ENCODE measurements at places on chromosomes 4 and X.

GRCh38 chr4:47836641-47837093 is 1.2 kb downstream of the CORIN start:
- no peak for DNase-seq

GRCh38 chr4:27716693-27717430 is 856.2 kb downstream of the STIM2 start:
- DNase-seq = no peak

DNA sequence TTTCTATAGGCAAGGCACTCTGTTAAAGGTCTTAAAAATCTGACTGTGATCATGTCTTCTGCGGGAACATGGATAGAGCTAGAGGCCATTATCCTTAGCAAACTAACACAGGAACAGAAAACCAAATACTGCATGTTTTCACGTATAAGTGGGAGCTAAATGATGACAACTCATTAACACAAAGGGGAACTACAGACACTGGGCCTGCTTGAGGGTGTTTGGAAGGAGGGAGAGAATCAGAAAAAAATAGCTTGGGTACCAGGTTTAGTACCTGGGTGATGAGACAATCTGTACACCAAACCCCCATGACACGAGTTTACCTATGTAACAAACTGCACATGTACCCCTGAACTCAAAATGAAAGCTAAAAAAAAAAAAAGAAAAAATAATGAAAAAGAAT is 12.1 kb downstream of the SLC7A11 start:
- no peak for DNase-seq

DNA sequence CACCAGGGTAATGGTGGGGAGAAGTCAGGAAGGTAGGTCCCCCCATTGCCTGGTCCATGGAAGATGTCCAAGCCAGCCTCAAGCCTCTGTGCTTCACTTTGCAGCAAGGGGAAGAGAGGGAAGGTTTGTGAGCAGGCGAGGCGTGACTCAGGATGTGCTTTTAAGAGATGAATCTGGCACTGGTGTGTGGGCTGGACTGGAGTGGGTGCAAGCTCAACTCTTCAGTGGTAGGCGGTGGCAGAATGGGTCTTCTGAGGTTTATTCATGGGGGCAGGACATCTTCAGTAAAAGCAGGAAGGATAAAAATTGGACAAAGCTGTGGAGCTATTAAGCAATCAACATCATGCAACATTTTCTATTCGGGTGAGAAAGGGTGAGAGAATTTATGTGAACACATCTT is 19.4 kb downstream of the GPM6B start:
- no peak for DNase-seq

- DNase-seq = no peak
Observed at GRCh38 chr4:52780206-52780605, 29.0 kb upstream of the ERVMER34-1 start.

- DNase-seq = no peak
Observed at GRCh38 chr4:55757356-55757952, 62.1 kb upstream of the EXOC1L start.

GRCh38 chr4:130820448-130820847 is 1724.5 kb downstream of the C4orf33 start:
- no peak for DNase-seq

- peak; percentile 84 for DNase-seq
Observed at GRCh38 chr4:2583517-2583916, 47.1 kb downstream of the FAM193A start.

DNA sequence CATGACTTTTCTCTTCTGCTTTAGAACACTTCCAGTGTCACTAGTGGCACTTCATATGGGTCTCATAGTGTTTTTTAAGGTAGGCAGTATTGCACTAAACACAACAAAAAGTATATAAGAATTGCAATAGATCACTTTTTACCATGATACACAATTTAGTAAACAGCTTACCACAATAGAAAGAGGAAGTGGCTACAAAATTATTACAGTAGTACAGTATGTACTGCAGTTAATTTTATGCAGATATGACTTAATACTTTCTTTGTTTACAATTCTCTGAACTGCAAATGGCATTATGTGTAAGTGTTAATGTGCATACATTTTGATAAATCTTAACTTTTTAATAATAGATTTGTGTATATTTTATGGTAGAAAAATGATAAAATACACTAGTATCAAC is 157.3 kb downstream of the RRAGB start:
- DNase-seq = no peak

DNA sequence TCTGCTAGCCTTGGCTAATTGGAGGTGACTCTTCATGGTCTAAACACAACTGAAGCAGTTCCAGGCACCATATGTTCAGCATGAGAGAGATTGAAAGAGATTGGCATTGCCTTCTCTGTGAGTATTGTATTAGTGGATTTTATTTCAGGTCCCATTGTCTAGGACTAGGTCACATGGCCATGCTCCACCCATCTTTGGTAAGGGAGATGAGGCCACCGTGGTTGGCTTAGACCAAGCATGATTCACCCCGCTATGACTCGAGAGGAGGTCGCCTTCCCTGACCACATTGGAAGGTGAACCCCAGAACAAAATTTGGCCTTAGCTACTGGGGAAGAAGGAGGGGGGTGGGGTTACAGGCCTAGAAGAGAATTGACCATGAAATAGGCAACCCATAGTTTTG is 109.9 kb upstream of the BCOR start:
- DNase-seq = no peak

- no peak for DNase-seq
Observed at GRCh38 chrX:112011376-112011775, 71.2 kb downstream of the TRPC5 start.

DNA sequence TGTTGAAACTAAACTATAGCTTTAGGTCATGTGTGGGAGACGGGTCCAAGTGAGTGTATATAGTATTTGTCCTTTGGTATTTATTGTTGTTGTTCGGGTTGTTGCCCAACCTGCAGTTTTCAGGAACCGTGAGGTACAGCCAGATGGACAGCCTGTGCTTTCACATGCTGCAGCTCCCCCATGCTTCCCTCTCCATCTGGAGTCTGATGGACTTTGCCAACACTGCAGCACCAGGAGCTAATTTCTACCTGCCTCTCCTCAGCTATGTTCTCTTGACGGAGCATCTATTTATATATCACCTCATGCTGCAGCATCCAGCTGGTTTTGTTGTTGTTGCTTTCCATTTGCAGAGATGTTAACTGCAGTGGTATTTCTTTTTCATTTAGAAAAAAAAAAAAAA is 80.1 kb downstream of the TLL1 start:
- DNase-seq = no peak

GRCh38 chr4:182089326-182089725 is 153.9 kb upstream of the TENM3 start:
- no peak for DNase-seq

GRCh38 chr4:115054836-115055235 is 58.6 kb downstream of the NDST4 start:
- DNase-seq = no peak

GRCh38 chr4:130288576-130288975 is 1192.6 kb downstream of the C4orf33 start:
- DNase-seq = no peak

All from NCI-H187 treated with DMSO at 0.1 percent for 48 hours (cell line).